ENCODE measurements at places on chromosomes 13 and 19.

- no peak for DNase-seq
Measured at GRCh38 chr13:98529171-98529570, 47.7 kb downstream of the STK24 start.

DNA sequence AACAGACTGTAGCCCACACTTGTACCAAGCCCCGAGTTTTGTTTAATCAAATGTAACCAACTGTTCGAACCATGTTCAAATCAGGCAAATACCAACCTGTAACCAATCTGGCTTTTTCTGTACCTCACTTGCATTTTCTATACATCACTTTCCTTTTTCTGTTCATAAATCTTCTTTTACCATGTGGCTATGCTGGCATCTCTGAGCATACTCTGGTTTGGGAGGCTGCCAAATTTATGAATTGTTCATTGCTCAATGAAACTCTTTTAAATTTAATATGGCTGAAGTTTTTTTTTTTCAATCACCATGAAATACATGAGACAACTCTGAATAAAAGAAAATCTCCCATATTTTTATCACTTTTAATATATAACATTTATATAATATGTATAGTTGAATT lies 256.1 kb downstream of the SLITRK6 start:
- DNase-seq: no peak

DNA sequence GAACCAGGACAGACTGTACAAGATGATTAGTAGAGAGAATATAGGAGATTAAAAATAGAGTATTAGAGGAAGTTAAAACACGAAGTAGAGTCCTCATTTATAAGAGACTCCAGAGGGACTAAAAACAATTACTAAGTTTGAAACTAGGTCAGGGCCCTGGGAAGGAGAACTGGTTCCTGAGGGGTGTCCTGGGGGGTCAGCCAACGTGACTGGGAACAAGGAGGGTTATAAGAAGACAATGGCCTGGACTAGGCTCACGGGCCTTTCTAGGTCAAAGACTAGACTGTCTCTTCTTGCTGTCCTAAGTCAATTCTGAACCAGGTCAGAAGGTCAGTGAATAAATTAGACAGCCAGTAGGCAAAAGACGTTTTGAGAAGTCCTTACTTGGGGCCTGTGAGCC lies 165.3 kb downstream of the IER2 start:
- DNase-seq: no peak

- DNase-seq: no peak
Measured at GRCh38 chr19:41967054-41967783, 8.1 kb upstream of the RABAC1 start.

GRCh38 chr13:53341144-53341510 lies 312.5 kb downstream of the OLFM4 start:
- no peak for DNase-seq

- DNase-seq: no peak
Measured at GRCh38 chr19:7516333-7516732, 430 bp downstream of the ZNF358 start.

GRCh38 chr19:44927746-44928145 lies 13.3 kb downstream of the APOC1 start:
- DNase-seq: no peak

- no peak for DNase-seq
Measured at GRCh38 chr13:71902676-71903075, 35.7 kb upstream of the DACH1 start.

DNA sequence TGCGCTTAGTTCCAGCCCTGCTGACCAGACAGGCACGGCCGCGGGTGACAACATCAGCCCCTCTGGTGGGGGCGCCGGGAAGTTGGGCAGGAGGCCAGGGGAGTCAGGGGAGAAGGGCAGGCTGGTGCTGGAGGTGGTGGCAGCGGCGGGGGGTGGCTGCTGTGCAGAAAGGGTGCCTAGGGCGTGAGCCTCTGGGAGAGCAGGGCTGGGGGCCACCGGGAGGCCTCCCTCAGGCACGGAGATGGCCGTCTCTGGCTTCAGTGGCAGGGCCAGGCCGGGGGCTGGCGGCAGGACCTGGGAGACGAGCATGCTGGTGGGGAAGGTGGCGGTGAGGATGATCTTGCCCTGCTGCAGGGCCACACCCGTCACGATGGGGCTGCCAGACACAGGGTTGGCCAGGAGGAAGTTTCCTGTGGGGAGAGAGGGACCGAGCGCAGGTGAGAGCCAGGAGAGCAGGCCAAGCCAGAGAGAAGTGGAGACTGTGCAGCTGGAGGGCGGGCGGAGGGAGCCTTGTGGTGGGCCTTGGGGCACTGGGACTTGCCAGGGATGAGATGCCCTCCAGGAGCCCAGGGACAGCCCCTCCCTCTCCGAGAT lies 3.3 kb downstream of the SIX5 start:
- DNase-seq: no peak

All from NCI-H524 treated with DMSO at 0.1 percent for 48 hours (cell line).